CD4-positive, alpha-beta memory T cell (primary cell): ENCODE measurements at places on chromosomes 5 and 9. TPM values are rescaled to one million over a fixed set of nuclear protein-coding genes. Genes with fewer than 3 reads are reported as not detected.

GRCh38 chr9:115167175-115167574, 49.2 kb upstream of the TNC start:
- DNase-seq, result no peak

DNA sequence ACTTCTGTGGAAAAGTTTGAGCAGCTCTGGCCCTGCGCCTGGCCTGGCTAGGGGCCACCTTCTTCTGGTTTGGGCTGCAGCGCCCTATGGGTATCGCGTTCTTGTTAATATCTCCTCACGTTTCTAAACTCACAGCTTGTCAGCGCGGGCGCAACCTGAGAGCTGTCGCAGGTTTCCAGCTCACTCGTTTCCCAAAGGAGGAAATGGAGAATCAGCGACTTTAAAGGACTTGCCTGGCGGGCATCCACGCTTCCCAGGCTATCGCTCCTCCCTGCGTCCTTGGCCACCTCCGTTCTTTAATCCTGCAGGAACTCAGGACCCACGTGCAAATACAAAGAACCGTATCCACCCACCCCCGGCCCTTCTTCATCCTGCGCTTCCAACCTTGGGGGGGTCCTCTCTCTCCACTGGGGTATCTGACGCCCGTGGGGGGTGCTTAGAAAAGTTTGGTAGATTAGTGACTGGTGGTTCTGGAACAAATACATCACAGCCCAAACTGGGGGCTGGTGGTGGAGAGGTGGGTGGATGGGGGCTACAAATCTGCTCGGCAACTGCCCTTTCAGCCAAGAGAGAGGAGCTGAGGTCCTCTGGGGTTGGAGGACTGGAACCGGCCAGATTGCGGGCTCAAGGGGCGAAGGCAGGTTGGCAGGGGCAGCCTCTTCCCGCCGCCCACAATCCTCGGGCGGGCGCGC, 578 bp upstream of the PSAT1 start:
- DNase-seq, result no peak

DNA sequence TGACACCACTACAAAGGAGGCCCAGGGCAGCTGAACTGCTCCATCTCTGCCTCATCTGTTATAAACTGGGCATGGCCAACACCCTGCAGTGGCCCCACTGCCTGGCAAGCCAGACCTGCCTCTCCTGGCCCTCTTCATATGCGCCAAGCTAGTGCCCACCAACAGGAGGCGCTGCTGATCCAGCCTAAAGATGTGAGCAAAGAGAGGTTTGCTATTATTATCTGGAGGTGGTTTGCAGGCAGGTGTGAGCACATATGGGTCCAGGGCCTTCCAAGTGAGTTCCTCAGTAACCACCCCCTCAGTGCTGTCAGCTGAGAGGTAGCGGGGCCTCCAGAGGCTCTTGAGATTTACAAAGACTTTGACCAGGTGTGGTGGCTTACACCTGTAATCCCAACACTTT, 232.2 kb downstream of the SYK start:
- DNase-seq, result peak; percentile 67

GRCh38 chr9:79040671-79041070, 531.1 kb upstream of the TLE4 start:
- no peak for DNase-seq

DNA sequence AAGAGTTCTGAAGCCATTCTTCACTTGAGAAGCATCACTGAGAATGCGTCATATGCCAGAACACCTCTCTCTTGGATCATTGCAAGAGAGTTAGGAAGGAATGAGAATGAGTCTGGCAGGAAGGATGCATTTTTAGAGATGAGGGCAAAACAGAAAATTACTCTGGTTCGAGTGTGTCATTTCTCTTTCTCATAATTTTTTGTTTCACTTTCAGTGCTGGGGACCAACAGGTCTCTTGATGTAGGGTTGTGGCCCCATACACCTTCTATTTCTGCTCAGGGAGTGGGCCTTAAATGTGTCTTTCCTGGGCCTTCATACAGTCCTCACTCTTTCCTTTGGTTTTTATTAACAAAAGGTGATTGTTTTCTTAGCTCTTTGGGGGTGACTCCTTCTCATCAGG, 302.4 kb downstream of the NR3C1 start:
- DNase-seq, result no peak

Gene GCNT4
- 31.4 TPM for total RNA-seq

Gene IFNA2
- total RNA-seq, result not detected
